HFFc6 (cell line): ENCODE measurements at places on chromosomes 11 and 22. TPM values are rescaled to one million over a fixed set of nuclear protein-coding genes. Genes with fewer than 3 reads are reported as not detected.

Gene OR5P2
- total RNA-seq, result not detected in 2 replicates

Gene MS4A6A
- total RNA-seq, result not detected in 3 replicates

Gene NLRP14
- total RNA-seq, result not detected in 3 replicates

DNA sequence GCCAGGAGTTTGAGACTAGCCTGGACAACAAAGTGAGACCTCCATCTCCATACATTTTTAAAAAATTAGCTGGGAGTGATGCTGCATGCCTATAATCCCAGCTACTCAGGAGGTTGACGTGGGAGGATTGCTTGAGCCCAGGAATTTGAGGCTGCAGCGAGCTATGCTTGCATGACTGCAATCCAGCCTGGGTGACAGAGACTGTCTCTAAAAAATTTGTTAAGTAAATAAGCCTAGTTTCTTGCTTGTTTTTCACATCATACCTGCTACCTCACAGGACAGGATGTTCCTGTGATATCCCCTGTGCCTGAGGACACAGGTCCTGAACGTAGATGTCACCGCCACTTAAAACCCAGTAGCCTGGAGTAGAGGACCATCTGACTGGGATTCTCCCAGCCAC lies 348.6 kb downstream of the MN1 start:
- peaks cover 34% of the 10 kb centered on the region for H3K4me1 ChIP-seq
- H3K4me3 ChIP-seq, result no peak overlapping the region
- no peak for DNase-seq
- peaks cover 8% of the 10 kb centered on the region for H3K27me3 ChIP-seq

- peaks cover 61% of the 10 kb centered on the region for H3K4me1 ChIP-seq
- peaks cover 1% of the 10 kb centered on the region for H3K27me3 ChIP-seq
- peak overlapping the region; percentile 91 for H3K27ac ChIP-seq
- H3K36me3 ChIP-seq, result no peaks in the 10 kb centered on the region
- DNase-seq, result peak; percentile 90
- peak overlapping the region; percentile 43; the same call in 1 of the 2 replicates for H3K4me3 ChIP-seq
Measured at GRCh38 chr22:37545703-37546436, 14.4 kb upstream of the CDC42EP1 start.

DNA sequence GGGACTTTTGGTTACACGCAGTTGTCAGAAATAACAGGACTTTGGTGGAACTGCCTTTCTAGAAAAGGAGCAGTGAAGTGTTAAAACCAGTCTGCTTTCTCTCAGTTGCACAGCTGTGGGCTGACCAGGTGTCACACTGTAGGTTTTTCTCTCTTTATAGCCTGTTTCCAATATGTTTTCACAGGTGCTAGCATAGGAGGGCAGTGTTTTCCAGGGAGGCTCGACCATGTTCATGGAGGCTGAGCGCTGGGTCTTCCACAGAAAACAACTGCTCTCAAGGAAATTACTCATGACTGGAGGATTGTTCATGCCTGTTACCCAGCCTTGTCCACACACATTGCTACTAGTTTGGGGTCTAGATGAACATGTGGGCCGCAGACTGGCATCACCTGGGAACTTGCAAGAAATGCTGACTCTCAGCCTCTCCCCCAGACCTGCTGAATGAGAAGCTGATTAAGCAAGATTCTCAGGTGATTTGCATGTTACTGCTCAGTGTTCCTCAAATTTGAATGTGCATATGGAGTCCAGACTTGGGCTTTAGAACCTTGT lies 157.7 kb downstream of the MAML2 start:
- peak overlapping the region; percentile 94 for H3K27ac ChIP-seq
- peaks cover 20% of the 10 kb centered on the region for H3K36me3 ChIP-seq
- no peak overlapping the region for H3K4me3 ChIP-seq
- peaks cover 2% of the 10 kb centered on the region; the same call in 1 of the 2 replicates for H3K27me3 ChIP-seq
- DNase-seq, result no peak

DNA sequence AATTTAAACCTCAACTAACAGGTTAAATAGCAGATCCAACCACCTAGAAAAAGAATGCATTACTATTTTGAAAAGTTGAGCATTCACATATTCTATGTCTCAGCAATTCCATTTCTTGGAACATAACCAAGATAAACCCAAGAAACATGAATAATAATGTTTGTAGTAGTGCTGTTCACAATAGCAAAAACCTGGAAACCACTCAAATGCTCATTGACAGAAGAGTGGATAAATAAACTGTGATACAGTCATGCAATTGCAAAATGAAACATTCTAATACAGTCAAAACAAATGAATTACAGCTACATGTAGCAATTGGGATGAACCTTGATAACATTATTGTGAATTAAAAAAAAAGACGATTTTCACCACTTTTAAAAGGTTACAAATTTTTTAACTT lies 162.8 kb upstream of the TMEM45B start:
- peaks cover 11% of the 10 kb centered on the region; the same call in 1 of the 2 replicates for H3K36me3 ChIP-seq
- H3K4me3 ChIP-seq, result no peak overlapping the region
- DNase-seq, result no peak
- peaks cover 12% of the 10 kb centered on the region for H3K27me3 ChIP-seq
- H3K4me1 ChIP-seq, result no peaks in the 10 kb centered on the region
- H3K27ac ChIP-seq, result no peak overlapping the region

- peaks cover 16% of the 10 kb centered on the region for H3K27me3 ChIP-seq
- no peak for DNase-seq
- no peaks in the 10 kb centered on the region for H3K4me1 ChIP-seq
Measured at GRCh38 chr22:17536269-17536668, 27.0 kb upstream of the SLC25A18 start.

- H3K27me3 ChIP-seq, result no peaks in the 10 kb centered on the region; the same call in 1 of the 2 replicates
- H3K4me1 ChIP-seq, result no peaks in the 10 kb centered on the region
- peak overlapping the region; percentile 62 for H3K4me3 ChIP-seq
- H3K27ac ChIP-seq, result peak overlapping the region; percentile 77
- DNase-seq, result peak; percentile 78
- peaks cover 53% of the 10 kb centered on the region for H3K36me3 ChIP-seq
Measured at GRCh38 chr11:35483131-35483820, 42.1 kb downstream of the PAMR1 start.

DNA sequence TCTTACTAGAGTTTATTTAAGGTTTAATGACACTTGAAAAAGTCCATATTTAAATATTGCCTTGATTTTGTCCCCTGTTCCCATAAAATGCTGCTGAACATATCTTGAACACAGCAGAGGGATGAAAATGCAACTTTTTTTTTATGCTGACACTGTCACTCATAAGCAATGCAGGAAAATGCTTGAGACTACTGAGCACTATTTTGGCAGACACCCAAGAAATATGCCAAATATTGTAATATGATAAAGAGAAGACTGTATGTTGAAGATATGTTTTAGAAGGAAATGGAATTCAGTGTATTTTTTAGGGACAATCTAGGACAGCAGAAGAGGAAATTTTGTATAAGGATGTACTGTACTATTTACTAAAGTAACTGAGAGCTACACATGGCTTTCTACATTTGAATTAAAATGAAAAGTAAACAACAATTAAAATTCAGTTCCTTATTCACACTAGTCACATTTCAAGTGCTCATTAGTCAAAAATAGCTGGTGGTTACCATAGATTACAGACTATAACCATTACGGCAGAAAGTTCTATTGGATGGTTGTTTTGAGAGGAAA lies 58.6 kb downstream of the LRRC4C start:
- H3K4me3 ChIP-seq, result no peak overlapping the region
- H3K36me3 ChIP-seq, result 0 out of 2 replicates have a peak, but pooled peaks cover 5% of the 10 kb centered on the region
- no peaks in the 10 kb centered on the region for H3K27me3 ChIP-seq

DNA sequence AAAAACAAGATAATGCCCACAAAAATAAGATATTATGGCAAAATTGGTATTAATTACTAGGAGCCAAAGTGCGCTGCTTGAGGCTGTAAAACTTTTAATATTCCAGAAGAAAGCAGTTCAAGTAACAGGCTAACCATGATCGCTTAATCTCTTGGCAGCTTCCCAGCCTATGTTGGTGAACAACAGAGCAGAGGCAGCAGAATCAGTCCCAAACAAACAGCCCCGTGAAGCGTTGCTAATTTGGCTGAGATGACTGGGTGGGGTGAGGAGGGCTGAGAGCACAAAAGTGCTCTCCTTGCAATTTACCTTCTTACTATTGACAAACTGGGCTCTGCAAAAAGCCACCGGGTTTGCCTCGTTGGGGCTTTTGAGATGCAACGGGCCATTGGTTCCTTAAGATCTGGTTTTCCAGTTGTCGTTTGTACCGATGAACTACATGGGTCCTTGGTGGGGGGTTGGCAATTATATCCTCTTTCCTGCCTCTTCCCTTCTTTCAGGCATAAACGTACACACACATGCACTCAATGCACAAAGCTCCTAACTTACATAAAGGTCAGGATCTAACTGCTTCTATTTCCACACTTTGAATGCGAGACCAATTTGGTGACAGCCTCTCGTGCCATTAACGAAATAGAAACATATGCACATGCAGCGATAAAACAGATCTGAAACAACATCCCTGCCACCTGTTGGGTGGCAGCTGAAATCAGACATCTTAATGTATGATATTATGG lies 407.6 kb upstream of the CADM1 start:
- H3K4me3 ChIP-seq, result no peak overlapping the region
- DNase-seq, result no peak
- no peak overlapping the region for H3K27ac ChIP-seq
- no peaks in the 10 kb centered on the region for H3K27me3 ChIP-seq
- no peaks in the 10 kb centered on the region for H3K4me1 ChIP-seq
- H3K36me3 ChIP-seq, result peaks cover 6% of the 10 kb centered on the region; the same call in 1 of the 2 replicates

DNA sequence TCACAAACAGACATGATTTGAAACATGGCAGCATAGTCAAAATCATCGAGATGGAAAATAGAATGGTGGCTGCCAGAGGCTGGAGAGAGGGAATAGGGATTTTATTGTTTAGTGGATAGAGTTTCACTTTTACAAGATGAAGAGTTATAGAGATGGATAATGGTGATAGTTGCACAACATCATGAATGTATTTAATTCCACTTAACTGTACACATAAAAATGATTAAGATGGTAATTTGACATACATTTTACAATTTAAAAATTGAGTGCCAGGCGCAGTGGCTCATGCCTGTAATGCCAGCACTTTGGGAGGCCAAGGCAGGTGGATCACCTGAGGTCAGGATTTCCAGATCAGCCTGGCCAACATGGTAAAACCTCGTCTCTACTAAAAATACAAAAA lies 21.2 kb downstream of the TTC28 start:
- no peak overlapping the region for H3K27ac ChIP-seq
- H3K36me3 ChIP-seq, result no peaks in the 10 kb centered on the region
- H3K4me1 ChIP-seq, result no peaks in the 10 kb centered on the region
- no peak for DNase-seq
- no peak overlapping the region for H3K4me3 ChIP-seq
- H3K27me3 ChIP-seq, result no peaks in the 10 kb centered on the region

GRCh38 chr11:111347723-111348115 lies 31.4 kb downstream of the POU2AF1 start:
- peaks cover 9% of the 10 kb centered on the region for H3K27me3 ChIP-seq
- peaks cover 13% of the 10 kb centered on the region for H3K4me1 ChIP-seq
- no peak overlapping the region for H3K4me3 ChIP-seq
- no peak overlapping the region for H3K27ac ChIP-seq
- DNase-seq, result peak; percentile 25
